ENCODE measurements at places on chromosomes 11 and 22.

GRCh38 chr11:82995754-82996398 lies 75.8 kb downstream of the RAB30 start:
- peak; percentile 28 for DNase-seq

DNA sequence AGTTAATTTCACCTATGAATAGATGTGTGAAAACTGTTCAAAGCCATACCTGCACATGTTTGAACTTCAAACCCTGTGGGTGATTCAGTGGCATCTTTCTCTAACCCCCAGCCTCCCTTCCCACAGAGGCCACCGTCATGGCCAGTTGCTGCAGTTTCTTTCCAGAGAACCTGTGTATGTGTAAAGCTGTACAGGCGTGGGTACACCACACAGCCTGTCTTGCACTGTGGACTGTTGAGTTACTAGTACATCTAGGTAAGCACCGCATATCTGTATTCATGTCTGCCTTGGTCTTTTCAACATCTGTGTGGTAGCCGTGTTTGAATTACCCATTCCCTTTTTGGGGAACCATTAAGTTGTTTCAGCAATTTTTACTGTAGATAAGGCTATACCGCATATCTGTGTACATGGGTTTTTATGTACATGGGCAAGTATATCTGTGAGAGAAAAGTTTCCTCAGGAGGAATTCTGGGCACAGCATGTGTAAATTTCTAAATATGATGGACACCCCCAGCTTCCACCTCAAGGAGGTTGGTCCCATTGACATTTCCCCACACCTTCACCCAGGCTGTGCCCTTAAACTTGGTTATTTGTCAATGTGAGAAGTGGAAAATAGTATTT lies 13.9 kb downstream of the NEAT1 start:
- DNase-seq, result no peak

GRCh38 chr11:102599642-102600261 lies 25.4 kb downstream of the MMP20 start:
- peak; percentile 42 for DNase-seq

GRCh38 chr11:5553343-5553742 lies 5.0 kb upstream of the OR52H1 start:
- DNase-seq, result no peak

DNA sequence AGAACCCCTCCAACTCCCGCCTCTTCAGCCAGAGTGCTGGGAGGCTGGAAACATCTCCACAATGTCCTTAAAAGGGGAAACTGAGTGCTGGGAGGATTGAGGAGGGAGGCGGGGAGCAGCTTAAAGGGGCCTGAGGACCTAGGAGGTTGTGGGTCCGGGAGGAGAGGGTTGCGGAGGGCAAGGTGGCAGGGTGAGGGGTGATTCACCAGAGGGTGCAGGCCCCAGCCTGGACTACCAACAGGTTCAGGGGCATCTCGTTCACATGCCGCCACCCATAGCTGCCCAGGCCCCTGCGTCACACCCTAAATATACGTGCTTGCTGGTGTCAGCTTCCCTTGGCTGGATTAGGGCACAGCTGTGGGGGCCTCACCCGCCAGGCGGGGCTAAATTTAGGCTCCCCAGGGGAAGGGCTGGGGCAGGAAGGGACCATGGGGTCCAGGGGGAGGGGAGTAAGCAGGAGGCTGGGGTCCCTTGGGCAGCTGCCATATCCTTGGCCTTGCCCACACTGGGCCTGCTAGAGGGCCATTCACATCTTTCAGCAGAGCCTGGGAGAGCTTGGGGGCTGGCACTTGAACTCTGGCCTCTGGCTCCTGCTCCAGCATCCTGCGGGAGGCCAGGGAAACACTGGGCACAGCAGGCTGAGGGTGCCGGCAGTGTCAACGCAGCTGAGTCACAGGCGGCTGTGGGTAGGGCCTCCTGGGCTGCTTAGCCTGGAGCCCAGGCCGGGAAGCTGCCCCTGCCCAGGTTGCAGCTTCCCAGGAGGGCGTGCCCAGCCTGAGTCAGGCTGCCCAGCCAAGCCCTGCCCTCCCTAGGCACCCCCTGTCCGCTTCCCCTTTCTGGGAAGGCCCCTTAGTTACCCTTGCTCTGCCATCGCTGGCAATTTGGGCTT lies 1.3 kb downstream of the EHBP1L1 start:
- DNase-seq, result peak; percentile 46

Measured in stimulated activated CD4-positive, alpha-beta T cell treated with anti-CD3 and anti-CD28 coated beads, Interleukin-4, amount 100 ng/mL, for 24 hours (primary cell).